Skeletal muscle tissue (tissue), 5 donors: ENCODE measurements at places on chromosomes 11 and 22. TPM values are rescaled to one million over a fixed set of nuclear protein-coding genes. Genes with fewer than 3 reads are reported as not detected.

Gene C11orf16
- not detected for total RNA-seq

Gene VSIG10L2
- total RNA-seq = not detected

Gene TMEM132A
- 14.6 TPM for total RNA-seq

Gene ARHGAP20
- 8.9 TPM for total RNA-seq

Gene MMP10
- not detected for total RNA-seq

Gene MMP1
- 0.52 TPM for total RNA-seq

Gene F2
- 0.52 TPM for total RNA-seq

Gene POTEH
- not detected for total RNA-seq

Gene C11orf42
- not detected for total RNA-seq

Gene SLC25A17
- total RNA-seq = 12.5 TPM

Gene SCGB1D4
- not detected for total RNA-seq

Gene CDCA5
- total RNA-seq = 1.0 TPM

Gene OR4C46
- not detected for total RNA-seq

Gene SLC22A6
- total RNA-seq = not detected

Gene SLC35F2
- total RNA-seq = 3.1 TPM

Gene CATSPERZ
- total RNA-seq = not detected

Gene TFIP11
- 30.3 TPM for total RNA-seq

Gene NCF4
- total RNA-seq = 6.8 TPM

Gene TEX54
- total RNA-seq = not detected

Gene TUT1
- total RNA-seq = 4.2 TPM

Gene LMF2
- total RNA-seq = 12.5 TPM

Gene TMEM121B
- 2.6 TPM for total RNA-seq

Gene B4GALNT4
- total RNA-seq = 5.2 TPM

Gene SLC25A45
- 3.7 TPM for total RNA-seq

Gene C11orf87
- total RNA-seq = 0.52 TPM

Gene PGA4
- total RNA-seq = 3.7 TPM

Gene CASP5
- total RNA-seq = 0.52 TPM

Gene CCDC88B
- total RNA-seq = 2.6 TPM

Gene SLC37A2
- 3.7 TPM for total RNA-seq

Gene OR52E8
- not detected for total RNA-seq

Gene OR2D2
- not detected for total RNA-seq

Gene TRIM44
- 11.5 TPM for total RNA-seq

Gene OR4D5
- total RNA-seq = 0.52 TPM

Gene SYT9
- total RNA-seq = 0.52 TPM

Gene OR52H1
- total RNA-seq = 0.52 TPM

Gene MMP12
- not detected for total RNA-seq

Gene GPHA2
- total RNA-seq = not detected

Gene ALDH3B2
- total RNA-seq = not detected

Gene KRTAP5-7
- not detected for total RNA-seq

Gene PTPN5
- total RNA-seq = not detected

Gene ANKRD49
- total RNA-seq = 5.7 TPM
